Nasal cavity respiratory epithelium epithelial cell of viscerocranial mucosa (primary cell): ENCODE measurements at places on chromosomes 5 and 9. TPM values are rescaled to one million over a fixed set of nuclear protein-coding genes. Genes with fewer than 3 reads are reported as not detected.

TLX3 gene
- not detected in 2 replicates for total RNA-seq

PITX1 gene
- total RNA-seq: 84.1 and 191 TPM in 2 replicates

SMIM33 gene
- total RNA-seq: not detected in 2 replicates

ENTPD8 gene
- 0.36 TPM in 1 of 2 replicates, not detected in the other for total RNA-seq

FAM221B gene
- not detected in 2 replicates for total RNA-seq

ELOVL7 gene
- total RNA-seq: 11.5 and 42.0 TPM in 2 replicates

CCDC152 gene
- 0.21 and 0.68 TPM in 2 replicates for total RNA-seq

MLANA gene
- not detected in 2 replicates for total RNA-seq

RFESD gene
- total RNA-seq: 2.4 and 3.8 TPM in 2 replicates

SPOCK1 gene
- total RNA-seq: 1.0 and 53.3 TPM in 2 replicates

ADAMTS16 gene
- not detected in 2 replicates for total RNA-seq

GABRA1 gene
- not detected in 2 replicates for total RNA-seq

FREM1 gene
- total RNA-seq: under 0.01 and 0.14 TPM in 2 replicates

LCN9 gene
- not detected in 2 replicates for total RNA-seq

ZNF366 gene
- total RNA-seq: not detected in 2 replicates

PDLIM7 gene
- 33.2 and 91.4 TPM in 2 replicates for total RNA-seq

DDX4 gene
- under 0.01 TPM in 1 of 2 replicates, not detected in the other for total RNA-seq

CYSRT1 gene
- total RNA-seq: 1.6 and 3.8 TPM in 2 replicates

UBE2QL1 gene
- under 0.01 TPM in 1 of 2 replicates, not detected in the other for total RNA-seq

PSD2 gene
- under 0.01 TPM in 2 replicates for total RNA-seq

PCDHGB1 gene
- total RNA-seq: 0.34 and 1.6 TPM in 2 replicates

TSLP gene
- total RNA-seq: 1.2 and 1.4 TPM in 2 replicates

GTF3C4 gene
- total RNA-seq: 15.0 and 22.4 TPM in 2 replicates
